ENCODE measurements at places on chromosomes 5 and 9.
A peak's percentile ranks its signal among the peaks of the same experiment; 100 is the strongest.

DNA sequence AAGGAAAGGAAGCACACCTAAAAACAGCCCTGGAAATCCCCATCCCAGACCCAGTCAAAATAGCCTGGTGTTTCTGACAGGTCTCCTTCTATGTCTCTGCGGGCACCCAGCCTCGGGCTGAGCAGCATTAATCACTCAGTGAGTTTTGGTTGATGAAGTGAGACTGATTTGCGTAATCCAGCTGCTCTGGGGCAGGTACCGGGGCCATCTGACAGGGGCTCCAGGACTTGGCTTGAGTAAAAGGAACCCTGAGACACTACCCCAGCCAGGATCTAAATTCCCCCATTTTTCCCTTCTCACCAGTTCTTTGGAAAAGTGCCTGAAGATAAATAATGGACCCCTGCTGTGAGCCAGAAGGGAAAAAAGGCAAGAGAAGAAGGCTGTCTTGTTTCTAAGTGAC is 596 bp downstream of the SLC28A3 start:
- no peak for DNase-seq

- DNase-seq, result peak; percentile 59
Observed at GRCh38 chr9:68584189-68585033, 43.7 kb upstream of the TMEM252 start.

GRCh38 chr5:177498013-177498787 is 796 bp upstream of the PDLIM7 start:
- no peak for DNase-seq

DNA sequence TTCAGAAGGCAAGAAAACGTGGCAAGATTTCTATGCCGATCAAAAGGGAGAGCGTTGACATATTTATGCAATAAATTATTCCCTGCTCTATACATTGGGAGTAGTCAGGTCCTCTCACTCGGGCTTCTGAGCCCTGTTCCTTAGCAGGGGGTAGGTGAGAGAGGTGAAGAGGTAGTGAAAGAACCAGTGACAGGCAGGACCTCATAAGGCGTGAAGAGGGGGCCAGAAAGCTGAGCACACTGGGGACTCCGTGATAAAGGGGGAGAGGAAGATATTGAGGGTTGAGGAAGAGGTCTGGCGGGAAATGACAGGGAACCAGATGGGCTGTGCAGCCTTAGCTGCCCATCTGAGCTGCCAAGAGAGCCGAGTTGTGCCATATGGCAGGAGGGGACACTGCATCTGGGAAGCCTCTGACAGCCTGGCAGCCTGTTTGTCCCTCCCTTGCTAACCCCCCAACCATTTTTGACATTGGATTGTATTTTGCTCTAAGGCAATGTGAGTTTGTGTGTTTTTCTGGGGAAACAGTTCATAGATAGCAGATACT is 782 bp upstream of the CDC20B start:
- peak; percentile 93 for DNase-seq

- no peak for DNase-seq
Observed at GRCh38 chr5:135452321-135453030, at the start of gene TIFAB. Gene TIFAB, minus strand, starts transcription at chr5:135452351. Its CDS starts 2,412 bp downstream, at chr5:135449939.

DNA sequence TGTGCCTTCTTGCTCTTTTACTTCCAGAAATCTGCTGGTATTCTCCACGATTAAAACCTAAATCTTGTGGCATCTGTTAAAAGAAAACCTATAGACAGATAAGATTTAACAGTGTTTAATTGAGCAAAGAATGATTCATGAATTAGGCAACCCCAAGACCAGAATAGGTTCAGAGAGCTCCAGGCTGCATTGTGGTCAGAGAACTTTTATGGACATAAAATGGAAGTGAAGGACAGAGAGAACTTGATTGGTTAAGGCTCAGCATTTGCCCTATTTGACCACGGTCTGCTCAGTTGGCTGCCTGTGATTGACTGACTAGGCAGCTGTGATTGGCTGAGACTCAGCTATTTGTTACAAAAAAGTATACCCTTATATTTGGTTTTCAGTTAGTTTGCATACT is 10.4 kb upstream of the SLC36A2 start:
- DNase-seq, result no peak

DNA sequence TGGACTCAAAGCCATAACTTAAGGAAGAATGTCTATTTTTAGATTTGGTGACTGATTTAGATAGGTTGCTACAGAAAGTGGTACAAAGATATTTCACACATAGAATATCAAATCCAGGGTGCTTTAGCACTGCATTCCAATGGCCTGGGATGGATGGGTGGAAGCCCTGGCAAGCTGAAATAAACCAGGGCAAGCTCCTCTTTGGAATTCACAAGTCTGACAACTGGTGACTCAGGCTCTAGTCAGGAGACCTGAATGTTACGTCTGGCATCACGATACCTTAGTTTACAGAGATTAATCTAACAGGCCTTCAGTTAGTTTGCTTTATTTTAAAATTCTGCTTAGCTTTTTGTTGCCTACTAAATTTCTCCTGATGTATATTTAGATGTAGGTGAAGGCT is 144.0 kb downstream of the TMC1 start:
- no peak for DNase-seq

DNA sequence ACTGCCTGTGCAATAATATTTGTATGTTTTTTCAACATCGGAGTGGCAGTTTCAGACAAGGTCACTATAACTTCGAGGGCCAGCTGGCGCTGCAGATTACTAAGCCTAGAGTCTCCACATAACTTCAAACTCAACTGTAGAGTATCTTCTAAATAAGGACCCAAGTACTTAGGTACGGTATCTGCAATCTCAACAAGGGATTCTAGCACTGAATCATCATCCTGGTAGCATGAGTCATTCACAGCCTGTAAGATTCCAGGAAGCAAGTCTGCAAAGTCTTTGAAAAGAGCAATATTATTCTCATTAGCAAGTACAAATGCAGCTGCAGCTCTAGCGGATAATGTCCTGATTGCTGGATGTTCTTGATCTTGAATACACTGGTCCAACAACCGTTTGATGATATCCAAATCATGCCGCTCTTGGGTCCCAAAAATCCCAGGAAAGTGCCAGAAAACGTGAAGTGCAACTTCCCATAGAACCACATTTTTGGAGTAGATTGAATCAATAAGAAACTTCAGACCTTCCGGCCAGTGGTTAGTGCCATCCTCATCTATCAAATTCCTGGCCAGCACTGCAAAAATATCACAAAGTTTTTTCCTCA is 654 bp downstream of the RANBP6 start:
- no peak for DNase-seq

- DNase-seq, result peak; percentile 99
Observed at GRCh38 chr5:3393920-3394597, 201.6 kb upstream of the IRX1 start.

GRCh38 chr9:134618163-134618832 is 23.3 kb upstream of the COL5A1 start:
- DNase-seq, result no peak

- DNase-seq, result no peak
Observed at GRCh38 chr9:16796304-16796825, 74.1 kb downstream of the BNC2 start.

GRCh38 chr9:106964822-106965525 is 102.0 kb downstream of the ZNF462 start:
- DNase-seq, result no peak

DNA sequence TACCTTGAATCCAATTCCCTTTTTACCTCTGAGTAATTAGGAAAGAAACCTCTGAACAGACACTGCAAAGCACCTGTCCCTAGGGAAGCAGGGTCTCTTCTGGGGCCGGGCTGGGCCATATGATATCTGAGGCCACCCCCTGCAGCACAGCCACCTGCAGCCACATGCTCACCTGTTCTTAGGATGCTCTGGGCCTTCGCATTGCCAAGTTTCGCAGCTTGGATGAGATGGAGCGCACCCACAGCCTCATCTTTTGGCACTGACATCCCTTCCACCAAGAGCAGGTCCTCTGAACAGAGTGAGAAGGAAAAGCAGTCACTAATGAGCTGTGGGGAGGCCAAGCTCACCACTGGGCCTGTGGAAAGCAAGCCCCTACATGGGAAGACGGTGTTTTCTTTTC is 27.3 kb downstream of the CLTA start:
- no peak for DNase-seq

DNA sequence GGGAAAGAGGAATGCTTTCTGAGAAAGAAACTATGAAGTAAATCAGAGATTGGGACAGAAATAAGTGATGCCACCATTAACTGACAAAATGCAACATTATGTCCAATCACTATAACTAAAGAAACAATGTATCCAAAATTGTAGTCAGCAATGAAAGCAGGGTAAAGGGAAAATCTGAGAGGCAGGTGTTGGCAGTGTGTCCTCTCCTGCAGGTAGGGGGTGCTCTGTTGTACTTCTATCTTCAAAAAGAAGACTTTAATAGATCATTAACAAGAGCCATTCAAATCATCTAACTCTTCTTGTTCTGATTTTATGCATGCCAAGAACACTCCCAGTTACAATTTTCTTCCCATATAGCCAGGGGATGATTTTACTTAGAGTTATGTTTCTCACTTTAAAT is 1275.7 kb downstream of the PTPRD start:
- DNase-seq, result no peak

DNA sequence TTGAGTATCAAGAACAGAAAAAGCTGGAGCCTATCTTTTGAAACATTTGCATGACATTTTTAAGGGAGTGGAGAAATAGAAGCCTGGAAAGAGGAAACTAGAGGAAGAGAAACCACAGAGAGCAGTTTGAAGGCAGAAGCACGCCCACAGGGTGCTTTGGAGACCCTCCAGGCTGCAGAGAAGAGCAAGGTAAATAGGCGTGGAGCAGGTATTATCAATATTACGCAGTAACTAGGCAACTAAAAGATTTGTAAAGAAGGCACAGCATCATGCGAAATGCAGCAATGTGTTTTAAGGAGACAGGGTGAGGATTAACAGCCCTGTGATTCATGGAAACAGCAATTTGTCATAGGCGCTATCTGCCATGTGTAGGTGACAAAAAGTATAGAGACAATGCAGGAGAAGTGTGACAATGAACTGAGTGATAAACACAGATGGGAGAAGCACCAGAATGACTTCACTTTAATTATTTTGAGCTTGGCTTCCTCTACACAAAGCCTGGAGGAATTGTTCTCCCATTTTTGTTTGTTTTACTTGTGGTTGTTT is 281.2 kb downstream of the BRINP1 start:
- DNase-seq, result no peak

- no peak for DNase-seq
Observed at GRCh38 chr9:3608011-3608410, 82.2 kb upstream of the RFX3 start.

DNA sequence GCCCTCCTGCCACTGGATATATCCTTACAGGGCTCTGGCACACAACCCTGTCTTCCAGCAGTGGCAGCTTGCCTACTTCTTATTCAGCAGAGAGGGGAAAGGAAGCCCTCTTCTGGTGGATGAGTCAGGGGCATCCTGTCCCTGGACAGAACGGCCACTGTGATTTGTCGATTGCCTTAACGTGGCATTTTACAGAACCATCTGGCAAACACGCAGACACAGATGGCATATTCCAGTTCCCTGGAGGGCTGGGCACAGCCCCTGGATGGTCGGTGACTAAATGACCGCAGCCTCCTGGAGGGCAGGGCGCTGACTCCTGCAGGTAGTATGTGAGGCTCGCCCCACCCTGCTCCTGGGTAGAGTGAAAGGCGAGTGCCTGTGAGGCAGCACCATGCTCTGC is 62.1 kb downstream of the DCP2 start:
- peak; percentile 40 for DNase-seq

DNA sequence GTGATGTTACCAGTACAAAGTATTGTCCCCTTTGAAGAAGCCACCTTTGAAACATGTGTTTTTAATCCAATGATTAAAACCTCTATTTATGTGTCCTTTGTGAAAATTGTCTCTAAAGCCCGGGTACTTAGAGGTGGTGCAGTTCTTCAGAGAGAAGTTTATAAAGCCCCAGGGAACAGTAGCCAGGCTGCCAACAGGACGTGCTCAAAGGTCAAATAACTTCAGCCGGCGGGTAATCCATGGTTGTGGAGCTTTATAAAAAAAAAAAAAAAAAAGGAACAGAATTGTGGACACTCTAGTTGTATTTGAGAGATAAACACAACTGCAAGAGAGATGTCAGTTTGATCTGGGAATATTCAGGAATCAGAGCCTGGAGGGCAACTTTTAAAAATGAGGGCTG is 57.9 kb upstream of the CTNND2 start:
- DNase-seq, result no peak

DNA sequence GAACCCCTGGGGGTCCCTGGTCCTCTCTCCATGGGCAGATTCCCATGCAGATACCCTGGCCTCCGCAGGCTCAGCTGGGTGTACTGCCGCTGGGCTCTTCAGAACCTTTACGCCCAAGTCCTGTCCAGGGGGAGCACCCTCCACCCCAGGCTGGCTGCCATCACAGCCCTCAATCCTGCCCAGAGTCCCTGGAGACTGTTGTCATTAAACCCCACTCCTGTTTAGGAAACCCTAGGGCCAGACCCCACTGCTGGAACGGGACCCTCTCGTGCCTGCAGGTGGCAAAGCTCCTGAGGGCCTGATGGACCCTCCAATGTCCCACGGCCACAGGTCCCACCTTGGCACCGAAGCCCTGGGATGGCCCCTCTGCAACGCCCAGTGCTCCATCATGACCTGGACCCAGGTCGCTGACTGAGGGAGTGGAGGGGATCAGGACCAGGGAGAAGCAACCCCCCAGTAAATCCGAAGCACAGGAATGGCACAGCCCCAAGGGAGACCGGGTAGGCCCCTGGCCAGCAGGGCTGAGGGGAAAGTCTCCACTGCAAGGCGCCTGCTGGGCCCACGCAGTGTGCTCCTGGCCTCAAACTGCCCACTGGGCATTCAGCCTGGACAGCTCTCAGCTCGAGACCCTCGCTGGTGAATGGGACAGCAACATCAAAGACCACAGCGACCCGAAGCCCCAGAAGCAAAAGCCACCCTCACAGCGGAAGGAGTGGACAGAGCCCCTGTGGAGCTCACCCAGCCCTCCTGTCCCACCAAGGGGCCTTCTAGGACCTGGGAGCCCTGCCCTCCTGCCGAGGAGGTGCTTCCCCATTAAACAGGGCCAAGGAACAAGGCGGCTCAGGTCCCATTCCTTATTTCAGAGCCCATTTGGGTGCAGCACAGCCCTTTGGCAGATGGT is 8.3 kb downstream of the ZDHHC11B start:
- DNase-seq, result no peak

DNA sequence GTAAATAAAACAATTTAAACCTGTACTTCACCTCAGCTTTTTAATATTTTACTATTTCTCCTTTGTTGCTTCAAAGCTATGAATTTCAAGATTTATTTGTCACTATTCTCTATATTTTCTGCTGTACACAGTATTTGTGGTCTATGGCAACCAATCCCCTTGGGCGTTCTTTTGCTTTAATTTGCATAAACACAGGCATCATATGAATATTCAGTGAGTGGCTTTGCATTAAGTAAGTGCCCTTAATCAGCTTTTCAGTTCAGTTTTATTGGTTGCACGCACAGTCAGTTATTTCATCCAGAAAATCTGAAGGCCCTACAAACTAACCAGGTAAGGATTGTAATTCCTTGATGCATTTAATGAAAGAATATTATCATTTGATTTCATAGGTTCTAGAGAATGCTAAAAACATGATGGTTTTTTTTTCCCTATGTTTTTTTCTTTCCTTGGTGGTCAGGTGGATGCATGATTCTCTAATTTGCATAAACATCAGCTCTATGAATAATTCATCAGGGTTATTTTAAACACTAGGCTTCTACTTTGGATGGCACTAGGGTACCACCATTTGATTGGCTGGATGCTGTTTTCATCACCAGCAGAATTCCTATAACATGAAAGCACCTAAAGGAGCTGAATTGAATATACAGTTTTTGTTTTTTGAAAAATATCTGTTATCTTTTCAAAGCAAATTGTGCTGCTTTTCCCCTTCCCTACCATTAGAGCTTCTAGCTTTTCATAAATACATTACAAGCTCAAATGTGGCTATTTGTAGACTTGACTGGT is 249.2 kb upstream of the CCNH start:
- DNase-seq, result no peak

- DNase-seq, result no peak
Observed at GRCh38 chr5:133123297-133123696, 71.5 kb downstream of the HSPA4 start.

GRCh38 chr5:102858221-102858620 is 103.1 kb downstream of the PAM start:
- no peak for DNase-seq
